ENCODE measurements at places on chromosomes 13 and 19.

DNA sequence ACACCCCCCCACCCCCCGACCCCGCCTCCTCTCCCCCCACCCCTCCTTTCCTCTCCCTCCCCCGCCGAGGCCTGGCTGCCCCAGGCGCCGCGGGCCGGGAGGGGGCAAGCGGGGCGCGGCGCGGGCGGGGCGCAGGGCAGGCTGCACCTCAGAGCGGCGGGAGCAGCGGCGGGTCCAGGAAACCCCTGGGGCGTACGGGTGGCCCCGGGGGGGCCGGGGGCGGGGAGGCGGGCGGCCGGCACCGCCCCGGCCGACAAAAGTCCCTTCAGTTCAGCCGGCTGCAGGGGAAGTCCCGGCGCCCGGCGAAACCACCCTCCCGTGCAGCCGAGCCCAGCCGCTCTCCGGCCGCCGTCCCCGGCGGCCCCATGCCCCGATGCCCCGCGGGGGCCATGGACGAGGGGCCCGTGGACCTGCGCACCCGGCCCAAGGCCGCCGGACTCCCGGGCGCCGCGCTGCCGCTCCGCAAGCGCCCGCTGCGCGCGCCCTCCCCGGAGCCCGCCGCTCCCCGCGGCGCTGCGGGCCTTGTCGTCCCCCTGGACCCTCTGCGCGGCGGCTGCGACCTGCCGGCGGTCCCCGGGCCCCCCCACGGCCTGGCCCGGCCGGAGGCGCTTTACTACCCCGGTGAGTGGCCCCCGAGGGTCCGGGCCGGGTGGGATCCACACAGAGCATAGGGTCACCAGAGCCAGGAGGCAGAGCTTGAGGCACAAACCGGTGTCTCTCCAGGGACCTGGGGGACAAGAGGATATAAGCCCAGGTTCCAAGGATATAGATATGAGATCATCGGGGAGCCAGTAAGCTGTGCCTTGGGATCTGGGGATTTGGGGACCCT lies at the start of gene BCL3:
Gene BCL3, plus strand, starts transcription at position 283 of the 829 bp plus-strand sequence. Its CDS starts 83 bp downstream, at position 366.
- no peak for DNase-seq

- no peak for DNase-seq
Measured at GRCh38 chr19:18428173-18428786, 9.1 kb downstream of the SSBP4 start.

DNA sequence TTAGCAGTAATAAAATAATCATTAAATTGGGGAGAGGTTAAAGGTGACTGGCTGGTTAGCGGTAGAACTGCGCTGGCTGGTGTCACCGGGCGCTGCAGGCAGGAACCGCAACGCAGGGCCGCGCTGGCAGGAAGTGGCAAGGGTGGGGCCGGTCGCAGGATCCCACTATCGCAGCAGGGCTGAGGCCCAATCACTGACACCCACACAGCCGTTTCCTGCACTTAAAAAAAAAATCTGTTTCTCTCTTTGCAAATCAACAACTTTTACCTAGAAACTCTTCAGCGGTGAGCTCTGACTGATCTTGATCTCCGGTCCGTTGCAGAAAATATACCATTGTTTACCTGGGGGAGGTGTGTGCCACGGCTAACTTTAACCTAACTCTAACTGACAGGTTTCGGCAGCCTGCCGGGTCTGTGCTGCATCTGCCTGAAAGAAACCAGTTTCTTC lies 46.9 kb downstream of the KLF2 start:
- no peak for DNase-seq

DNA sequence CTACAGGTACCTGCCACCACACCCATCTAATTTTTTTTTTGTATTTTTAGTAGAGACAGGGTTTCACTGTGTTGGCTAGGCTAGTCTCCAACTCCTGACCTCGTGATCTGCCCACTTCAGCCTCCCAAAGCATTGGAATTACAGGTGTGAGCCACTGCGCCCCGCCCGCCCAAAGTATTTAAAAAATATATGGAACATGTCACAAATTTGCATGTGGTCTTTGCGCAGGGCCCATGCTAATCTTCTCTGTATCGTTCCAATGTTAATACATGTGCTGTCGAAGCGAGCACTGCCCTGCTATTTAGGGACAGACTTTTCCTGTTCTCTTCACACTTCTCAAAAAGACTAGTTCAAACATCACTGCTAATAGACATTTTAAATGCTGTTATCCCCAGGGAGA lies 1.2 kb upstream of the TSKS start:
- DNase-seq, result no peak

- peak; percentile 63 for DNase-seq
Measured at GRCh38 chr13:35164324-35164932, 222.4 kb downstream of the NBEA start.

- no peak for DNase-seq
Measured at GRCh38 chr13:75764926-75765310, 128.8 kb downstream of the LMO7 start.

GRCh38 chr13:44694291-44694690 lies 118.2 kb upstream of the TSC22D1 start:
- DNase-seq, result no peak

DNA sequence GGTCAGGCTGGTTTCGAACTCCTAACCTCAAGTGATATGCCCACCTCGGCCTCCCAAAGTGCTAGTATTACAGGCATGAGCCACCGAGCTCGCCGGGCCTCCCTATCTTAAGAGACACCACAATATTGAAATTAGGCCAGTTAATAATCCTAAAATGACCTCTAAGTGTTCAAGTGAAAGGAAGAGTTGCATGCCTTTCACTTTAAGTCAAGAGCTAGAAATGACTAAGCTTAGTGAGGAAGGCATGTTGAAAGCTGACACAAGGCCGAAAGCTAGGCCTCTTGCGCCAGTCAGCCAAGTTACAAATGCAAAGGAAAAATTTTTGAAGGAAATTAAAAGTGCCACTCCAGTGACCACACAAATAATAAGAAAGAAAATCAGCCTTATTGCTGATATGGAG lies 144.5 kb upstream of the FNDC3A start:
- DNase-seq, result peak; percentile 55

- DNase-seq, result peak; percentile 31
Measured at GRCh38 chr19:861756-862580, 2.5 kb downstream of the CFD start.

GRCh38 chr19:55196803-55197202 lies 12.5 kb downstream of the PTPRH start:
- no peak for DNase-seq

DNA sequence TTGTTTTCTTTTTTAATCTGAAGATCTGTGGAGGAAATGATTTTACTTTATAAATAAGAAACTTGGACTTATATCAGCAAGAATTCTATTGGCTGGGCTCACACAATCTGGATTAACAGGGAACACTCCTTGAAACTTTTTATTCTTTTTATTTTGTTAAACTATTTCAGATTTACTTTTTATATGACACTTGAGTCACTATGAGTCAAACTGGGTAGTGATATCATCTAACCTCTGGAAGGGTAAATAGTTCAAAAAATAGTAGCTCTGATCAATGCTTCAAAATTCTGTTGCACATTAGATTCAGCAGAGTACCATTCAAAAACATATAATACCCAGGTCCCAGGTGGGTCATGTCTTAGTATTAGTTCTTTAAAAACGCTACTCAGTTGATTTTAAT lies 55.1 kb upstream of the NBEA start:
- DNase-seq, result no peak

DNA sequence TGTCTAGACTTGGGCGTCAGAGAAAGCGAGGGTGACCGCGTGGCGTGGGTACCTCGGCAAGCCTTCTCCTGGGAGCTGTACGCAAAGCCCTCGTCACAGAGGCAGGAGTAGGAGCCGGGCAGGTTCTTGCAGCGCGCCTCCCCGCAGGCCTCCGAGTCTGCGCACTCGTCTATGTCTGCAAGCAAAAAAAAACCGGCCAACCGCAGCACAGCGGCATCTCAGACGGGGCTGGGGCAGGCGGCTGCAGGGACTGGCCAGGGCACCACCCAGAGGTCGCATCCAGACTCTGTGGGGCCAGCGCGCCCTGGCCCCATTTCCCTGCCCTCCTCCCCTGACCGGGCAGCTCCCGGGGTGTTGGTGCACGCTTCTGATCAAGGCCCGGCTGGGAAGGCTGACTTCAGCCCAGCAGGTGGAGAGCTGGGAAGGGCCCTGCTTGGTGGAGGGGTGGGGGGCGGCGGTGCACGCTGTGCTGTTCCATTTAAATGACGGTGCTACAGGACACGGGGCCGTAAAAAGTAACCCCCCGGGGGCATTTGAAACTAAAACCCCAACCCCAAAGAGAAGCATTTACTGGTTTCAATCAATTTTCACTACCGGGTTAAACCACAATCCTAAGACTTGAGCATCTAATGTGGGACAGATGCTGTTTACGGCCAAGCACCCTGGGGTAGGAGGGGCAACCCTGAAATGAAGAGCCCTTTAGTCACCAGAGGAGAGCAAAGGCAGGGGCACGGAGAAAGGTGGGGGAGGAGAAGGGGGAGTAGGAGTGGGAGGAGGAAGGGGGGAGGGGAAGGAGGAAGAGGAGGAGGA lies 28.2 kb downstream of the GAS6 start:
- DNase-seq, result peak; percentile 89

DNA sequence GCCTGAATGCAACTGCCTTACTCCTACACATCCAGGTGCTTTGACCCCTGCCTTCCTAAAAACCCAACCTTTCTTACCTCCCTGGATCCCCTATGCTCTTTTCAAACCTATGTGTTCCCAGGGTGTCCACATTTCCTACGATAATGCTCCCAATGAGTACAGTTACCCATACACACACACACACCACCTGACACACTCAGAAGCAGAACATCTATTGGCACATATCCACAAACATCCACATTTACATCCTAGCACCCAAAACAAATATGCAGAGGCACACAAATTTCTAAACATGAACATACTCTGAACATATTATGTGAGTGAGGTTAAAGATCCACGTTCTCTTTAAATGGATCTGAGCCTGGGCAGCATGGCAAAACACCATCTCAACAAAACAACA lies 22.4 kb upstream of the PLAUR start:
- DNase-seq, result no peak

DNA sequence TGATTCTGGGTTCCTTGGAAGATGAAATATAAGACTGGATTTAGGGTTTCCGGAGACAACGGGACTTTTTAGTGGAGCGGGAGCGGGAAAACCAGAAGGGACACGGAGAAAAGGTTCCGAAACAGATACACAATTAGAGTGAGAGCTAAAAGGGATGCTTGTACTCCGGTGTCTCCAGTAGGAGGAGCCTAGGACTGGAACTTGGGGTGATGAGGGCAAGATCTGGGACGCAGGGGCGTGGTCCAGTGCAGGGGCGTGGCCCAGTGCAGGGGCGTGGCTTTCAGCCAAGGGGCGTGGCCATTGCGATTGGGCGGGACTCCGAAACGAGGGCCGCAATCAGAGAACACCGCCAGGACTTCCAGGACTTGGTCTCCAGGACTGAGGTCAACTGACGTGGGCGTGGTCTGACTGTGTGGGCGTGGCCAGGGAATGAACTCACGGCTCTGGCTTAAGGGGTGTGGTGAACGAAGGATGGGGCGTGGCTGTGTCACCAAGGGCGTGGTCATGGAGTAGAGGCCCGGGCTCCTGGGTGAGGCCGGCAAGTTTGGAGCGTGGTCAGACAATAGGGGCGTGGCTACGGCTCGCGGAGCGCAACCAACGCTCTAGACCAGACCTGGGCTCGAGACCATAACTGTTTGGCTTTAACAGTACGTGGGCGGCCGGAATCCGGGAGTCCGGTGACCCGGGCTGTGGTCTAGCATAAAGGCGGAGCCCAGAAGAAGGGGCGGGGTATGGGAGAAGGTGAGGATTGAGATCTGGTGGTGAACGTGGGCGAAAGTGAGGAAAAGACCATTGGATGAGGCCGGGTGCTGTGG lies at the start of gene DKKL1:
Gene DKKL1, plus strand, starts transcription at position 610 of the 815 bp plus-strand sequence. Its CDS starts 122 bp downstream, at position 732.
- DNase-seq, result peak; percentile 100

DNA sequence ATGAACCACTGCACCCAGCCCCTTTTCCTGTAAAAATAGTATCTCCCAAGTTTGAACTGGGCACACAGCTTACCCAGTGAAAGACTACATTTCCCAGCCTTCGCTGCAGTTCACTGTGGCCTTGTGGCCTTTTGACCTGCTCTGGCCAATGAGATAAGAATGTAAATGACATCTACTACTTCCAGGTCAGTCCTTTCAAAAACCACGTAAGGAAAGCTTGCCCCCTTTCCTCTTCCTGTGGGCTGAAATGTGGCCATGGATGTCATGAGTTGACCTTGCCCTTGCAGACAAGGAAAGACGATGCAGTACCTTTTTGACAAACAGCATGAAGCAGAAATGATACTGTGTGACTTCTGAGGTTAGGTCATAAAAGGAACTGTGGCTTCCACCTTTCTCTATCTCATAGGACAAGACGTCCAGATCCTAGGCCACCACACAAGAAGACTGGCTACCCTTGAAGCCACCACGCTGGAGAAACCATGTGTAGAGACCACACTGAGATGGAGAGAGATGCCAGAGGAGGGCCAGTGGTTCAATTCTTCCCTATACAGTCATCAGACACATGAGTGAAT lies 19.9 kb downstream of the ACER1 start:
- DNase-seq, result no peak

DNA sequence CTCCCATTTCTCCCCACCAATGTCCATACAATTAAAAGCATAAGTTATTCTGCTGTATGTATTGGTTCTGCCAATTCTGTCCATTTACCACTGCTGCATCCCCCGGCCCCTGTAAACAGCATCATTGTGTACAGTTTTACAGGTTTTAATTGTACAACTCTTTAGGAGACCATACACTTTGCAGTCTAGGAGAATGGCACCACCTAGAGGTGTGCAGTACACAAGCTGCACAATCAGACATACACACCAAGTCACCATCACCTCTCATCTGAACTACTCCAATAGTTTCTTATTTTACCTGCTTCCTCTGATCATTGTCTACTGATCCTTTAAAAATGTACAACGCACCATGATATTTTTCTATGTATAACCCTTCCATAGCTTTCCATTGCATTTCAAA lies 855.9 kb upstream of the KLHL1 start:
- DNase-seq, result peak; percentile 34

- DNase-seq, result peak; percentile 93
Measured at GRCh38 chr13:76886292-76887075, at the start of gene KCTD12. Gene KCTD12 (minus strand): TSS chr13:76886405. CDS start chr13:76886148, 257 bp downstream.

GRCh38 chr13:75541287-75541686 lies 3.6 kb upstream of the COMMD6 start:
- DNase-seq, result peak; percentile 55

DNA sequence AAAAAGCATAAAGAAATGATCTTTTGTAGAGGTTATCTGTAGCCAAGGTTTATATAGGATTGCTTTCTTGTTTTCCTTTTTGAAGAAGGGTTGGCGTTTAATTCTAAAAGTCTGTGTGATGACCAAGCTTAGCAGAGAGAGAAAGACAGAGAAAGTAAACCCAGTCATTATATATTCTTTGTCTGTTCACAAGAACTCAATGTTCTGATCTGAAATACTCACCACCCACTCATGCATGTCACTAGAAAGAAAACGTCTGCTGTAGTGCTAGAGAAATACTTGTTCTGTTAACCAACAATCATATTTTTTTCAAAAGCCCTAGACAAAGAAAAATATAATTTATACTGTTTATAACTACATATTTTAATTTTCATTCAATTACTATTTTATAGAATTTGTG lies 173.7 kb upstream of the SLITRK5 start:
- no peak for DNase-seq

- no peak for DNase-seq
Measured at GRCh38 chr13:112447761-112448603, 71.8 kb downstream of the SPACA7 start.

GRCh38 chr13:59458908-59459579 lies 704.7 kb downstream of the DIAPH3 start:
- DNase-seq, result peak; percentile 84

GRCh38 chr19:34459614-34460013 lies 21.9 kb upstream of the WTIP start:
- DNase-seq, result no peak
